Hypothalamus (tissue), 51 donors: ENCODE measurements at places on chromosomes 11 and 22.

DNA sequence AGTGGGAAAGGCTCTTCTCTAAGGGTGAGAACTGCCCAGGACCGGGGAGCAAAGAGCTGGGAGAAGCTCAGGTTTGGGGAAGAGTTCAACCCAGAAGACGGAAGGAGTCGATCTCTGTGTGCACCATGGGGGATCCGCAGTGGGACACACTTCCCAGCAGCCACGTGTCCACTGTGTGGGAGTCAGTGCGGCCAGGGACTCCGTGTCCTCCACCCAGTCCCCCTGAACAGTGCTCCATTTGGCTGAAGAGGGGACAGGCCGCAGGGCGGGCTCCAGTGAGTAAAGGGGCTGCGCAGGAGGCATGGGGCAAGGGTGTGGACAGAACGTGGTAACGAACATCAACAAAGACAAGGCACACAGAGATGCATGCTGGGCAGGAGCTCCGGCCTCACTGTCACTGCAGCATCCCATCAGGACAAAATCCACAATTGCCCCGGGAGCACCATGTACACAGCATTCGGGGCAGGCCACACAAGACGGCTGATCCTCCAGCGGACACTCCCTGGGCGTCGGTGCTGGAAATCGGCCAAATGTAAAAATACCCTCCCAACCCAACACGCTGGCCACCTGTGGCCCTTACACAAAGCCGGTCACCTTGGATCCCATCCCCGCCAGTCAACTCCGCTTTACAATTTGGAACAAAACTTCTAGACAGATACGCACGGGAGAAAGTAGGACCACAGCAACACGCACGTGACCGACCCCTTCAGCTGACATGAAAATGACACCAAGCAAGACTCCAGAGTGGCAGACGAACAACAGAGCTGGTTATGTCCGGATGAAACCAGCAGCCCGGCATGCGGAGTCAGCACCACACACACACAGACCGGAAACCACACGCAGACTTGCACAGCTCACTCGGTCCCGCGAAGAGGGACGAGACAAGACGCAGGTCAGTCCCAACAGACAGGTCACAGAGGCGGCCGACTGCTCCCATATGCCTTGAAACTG lies 366.8 kb downstream of the SHANK2 start:
- DNase-seq = peak; percentile 26

DNA sequence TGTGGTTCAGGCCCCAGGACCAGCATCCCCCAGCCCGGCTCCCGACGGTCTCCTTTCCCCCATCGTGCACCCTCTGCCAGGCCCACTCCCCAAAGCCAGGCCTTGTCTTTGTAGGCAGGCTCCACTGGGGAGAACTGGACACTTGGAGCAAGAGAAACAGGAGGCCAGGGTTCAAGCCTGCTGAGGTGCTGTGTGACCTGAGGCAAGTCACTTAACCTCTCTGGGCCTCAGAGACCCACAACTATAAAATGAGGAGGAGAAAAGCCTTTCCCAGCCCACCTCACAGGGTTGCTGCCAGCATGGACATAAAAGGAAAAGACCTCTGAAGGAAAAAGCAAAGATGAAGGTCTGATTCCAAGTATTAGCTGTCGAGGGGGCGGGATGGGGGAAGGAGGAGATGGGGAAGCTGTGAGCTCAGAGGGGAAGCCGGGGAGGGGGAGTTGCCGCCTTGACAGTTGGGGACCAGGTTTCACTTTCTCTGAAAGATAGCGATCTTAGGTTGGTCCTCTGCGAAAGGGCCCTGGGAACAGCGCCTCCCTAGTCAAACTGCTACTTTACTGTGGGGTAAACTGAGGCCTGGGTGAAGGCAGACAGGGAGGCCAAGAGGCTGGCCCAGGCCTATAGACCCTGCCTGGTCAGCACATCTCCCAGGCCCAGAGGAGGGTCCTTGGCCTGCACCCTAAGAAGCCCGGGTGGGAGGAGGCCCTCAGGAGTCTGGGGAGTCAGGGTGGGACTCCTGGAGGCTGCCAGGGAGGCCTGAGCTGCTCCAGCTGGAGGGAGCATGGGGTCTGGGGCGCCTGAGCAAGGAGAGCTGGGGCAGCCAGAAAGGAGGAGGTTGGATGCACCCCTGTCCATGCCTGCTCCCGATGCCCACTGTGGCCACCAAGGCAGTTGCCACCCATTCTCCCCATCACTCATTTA lies 991 bp upstream of the OSM start:
- DNase-seq = no peak

GRCh38 chr11:93132836-93133235 lies 65.0 kb downstream of the SLC36A4 start:
- DNase-seq = no peak

DNA sequence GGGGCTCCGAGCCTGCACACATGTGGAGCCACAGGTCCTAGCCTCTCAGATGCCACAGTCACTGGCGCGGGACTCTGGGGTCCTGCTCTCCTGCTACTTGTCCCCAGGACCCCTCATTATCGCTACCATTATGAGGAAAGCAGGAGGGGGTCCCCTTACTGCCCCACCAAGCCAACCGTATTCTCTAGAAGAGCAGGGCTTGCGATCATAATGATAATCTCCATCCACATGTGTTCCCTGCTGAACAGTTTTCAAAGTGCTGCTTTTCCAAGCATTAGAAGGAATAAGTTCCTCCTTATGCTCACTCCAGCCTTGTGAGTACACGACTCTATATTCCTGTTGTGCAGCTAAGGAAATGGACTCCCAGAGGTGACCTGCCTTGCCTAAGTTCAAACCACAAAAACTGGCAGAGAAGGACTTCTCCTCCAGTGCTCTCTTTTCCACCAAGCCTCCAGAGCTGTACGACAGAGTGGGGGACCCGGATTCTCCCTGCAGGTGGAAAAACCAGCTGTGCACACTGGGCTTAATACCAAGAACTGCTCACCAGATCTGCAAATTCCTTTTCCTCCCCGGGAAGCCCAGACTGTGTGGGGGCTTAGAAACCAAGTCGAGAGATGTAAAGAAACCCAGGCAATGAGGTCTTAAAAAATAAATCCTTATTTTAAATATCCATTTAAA lies 92.8 kb upstream of the DRD2 start:
- DNase-seq = no peak

DNA sequence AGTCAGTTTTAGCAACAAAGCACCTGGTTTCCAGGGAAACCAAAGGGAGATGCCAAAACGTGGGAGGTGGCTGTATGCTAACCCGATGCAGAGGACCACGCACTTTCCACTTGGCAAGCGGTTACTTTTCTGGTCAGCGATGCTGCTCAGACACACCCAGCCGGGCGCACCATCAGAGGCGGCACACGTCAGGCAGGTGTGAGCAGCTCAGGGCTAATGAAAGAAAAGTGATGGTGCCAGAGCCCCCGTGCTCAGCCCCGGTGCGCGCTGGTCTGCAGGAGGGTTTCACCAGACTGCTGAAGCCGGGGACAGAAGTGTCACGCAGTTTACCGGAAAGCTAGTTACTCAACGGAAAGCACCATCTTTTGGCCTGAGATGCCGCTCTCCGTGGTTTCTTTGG lies 5.7 kb downstream of the LTO1 start:
- DNase-seq = no peak

GRCh38 chr11:131145791-131146190 lies 224.6 kb upstream of the NTM start:
- no peak for DNase-seq

GRCh38 chr11:39011797-39012196 lies 2413.8 kb upstream of the RAG2 start:
- DNase-seq = no peak

- peak; percentile 19 for DNase-seq
Measured at GRCh38 chr22:23242473-23243001, 62.2 kb downstream of the BCR start.

DNA sequence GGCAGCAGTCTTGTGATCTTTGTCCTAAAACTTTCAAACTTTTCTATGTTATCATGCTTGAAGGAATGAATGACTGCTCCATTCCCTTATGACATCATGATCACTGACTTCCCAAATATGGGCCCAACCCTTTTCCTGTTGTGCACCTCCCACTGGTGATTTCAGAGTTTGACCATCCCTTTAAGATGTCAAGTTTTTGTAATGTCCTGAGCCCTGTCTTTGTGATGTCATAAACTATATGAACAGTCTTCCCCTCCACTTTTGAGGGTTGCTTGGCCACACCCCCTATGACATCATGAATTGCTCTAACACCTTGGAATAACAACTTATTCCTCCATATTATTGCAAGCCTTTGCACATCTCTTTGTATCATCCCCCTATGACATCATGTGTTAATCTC lies 16.5 kb upstream of the NUCB2 start:
- no peak for DNase-seq

DNA sequence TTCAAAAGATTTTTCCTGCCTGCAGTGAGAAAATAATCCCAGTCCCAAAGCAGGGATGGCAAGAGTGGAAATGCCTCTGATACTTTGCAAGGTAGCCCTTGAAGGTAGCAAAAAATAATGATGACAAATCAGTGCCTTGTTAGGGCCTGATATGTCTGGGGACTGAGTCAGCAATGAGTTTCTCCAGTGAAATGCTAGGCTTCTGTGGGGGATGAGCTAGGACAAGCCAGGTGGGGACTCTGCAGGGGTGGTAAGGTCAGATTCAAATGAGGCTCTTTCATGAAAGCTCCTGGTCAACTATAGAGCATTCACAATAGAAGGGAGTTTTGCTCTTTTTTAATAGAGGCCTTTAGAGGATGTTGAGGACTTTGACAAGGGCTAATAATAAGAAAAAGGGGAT lies 77.7 kb downstream of the ME3 start:
- DNase-seq = no peak

DNA sequence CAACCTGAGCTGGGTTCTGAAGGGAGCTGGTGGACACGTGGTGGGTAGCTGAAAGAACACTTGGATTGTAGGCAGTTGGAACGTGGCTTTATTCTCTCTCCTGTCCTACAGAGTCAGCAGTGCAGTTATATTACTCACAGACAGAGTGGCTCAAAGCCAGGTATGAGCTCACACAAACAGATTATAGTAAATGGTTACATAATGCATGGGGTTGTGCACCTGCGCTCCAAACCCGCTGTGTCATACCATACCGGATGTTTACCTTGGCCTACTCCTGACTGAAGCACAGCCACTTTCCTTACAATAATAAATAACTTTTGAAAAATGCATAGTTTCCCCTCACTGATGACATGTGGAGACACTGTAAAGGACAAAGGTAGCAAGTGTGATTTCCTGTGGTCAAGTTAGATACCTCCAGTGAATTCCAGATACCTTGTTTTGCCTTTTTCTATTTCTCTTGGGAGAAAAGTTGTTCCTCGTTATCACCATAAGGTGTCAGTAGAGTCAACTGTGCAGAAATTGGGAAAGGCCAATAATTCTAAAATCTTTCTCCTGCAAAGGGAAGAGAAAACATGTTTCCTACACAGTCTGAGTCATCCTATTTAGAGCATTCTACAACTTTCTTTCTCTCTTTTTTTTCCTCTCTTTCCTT lies 13.5 kb downstream of the MS4A6A start:
- no peak for DNase-seq

GRCh38 chr11:97202613-97203292 lies 812.9 kb downstream of the JRKL start:
- DNase-seq = no peak
